CD4-positive, alpha-beta memory T cell (primary cell): ENCODE measurements at places on chromosomes 1 and 21. TPM values are rescaled to one million over a fixed set of nuclear protein-coding genes. Genes with fewer than 3 reads are reported as not detected.
A peak's percentile ranks its signal among the peaks of the same experiment; 100 is the strongest.

The PGBD5 gene
- not detected for polyA plus RNA-seq

The ELAPOR1 gene
- 15.0 TPM for polyA plus RNA-seq

The RNF186 gene
- not detected for polyA plus RNA-seq

The CYP4X1 gene
- not detected for polyA plus RNA-seq

The GUCA2A gene
- not detected for polyA plus RNA-seq

The RYR2 gene
- not detected for polyA plus RNA-seq

The ILDR2 gene
- polyA plus RNA-seq = not detected

The PGLYRP3 gene
- not detected for polyA plus RNA-seq

The GSTM2 gene
- 11.8 TPM for polyA plus RNA-seq

The MARK1 gene
- not detected for polyA plus RNA-seq

The MAEL gene
- polyA plus RNA-seq = not detected

The SPATA1 gene
- polyA plus RNA-seq = not detected

GRCh38 chr1:94532077-94532476, 9.5 kb downstream of the F3 start:
- DNase-seq = no peak

- DNase-seq = no peak
These were observed 52.8 kb downstream of the CAPN2 start for GRCh38 chr1:223765036-223765718.

GRCh38 chr1:244804841-244805240, 30.6 kb upstream of the COX20 start:
- no peak for DNase-seq

DNA sequence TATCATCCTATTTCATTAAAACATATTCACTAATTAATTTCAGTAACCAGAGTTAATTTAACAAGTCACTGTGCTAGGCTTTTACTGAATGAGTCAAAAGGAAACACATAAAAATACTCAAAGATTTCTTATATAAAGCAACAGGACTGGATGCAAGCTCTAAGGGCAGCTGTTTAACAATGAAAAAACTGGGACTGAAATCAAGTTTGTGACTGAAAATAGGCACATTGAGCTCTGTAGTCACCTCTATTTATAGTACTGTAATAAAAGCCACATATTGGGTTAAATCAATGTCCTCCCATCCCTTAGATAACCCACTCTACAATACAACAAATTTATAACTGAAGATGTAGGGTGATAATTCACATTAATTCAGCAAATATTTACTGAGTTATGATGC, 52.4 kb downstream of the SMYD3 start:
- DNase-seq = no peak

DNA sequence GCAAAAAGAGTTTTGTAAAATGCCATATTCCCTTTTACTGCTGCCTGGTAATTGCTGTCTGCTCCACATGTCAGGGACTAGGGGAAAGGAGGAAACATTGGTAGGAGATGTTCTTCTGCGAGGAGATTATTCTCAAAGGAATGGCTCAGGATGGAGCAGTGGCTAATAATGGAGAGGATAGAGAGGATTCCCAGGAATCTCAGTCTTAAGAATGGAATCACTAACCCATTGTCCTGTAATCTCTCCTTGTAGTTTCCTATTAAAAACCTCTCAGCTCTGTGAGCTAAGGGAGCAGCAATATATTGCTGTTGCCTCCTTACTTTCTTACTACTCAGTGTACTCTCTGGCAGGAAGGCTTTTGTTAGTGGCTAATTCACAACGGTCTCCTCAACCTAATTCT, 175.4 kb downstream of the HS2ST1 start:
- DNase-seq = no peak

DNA sequence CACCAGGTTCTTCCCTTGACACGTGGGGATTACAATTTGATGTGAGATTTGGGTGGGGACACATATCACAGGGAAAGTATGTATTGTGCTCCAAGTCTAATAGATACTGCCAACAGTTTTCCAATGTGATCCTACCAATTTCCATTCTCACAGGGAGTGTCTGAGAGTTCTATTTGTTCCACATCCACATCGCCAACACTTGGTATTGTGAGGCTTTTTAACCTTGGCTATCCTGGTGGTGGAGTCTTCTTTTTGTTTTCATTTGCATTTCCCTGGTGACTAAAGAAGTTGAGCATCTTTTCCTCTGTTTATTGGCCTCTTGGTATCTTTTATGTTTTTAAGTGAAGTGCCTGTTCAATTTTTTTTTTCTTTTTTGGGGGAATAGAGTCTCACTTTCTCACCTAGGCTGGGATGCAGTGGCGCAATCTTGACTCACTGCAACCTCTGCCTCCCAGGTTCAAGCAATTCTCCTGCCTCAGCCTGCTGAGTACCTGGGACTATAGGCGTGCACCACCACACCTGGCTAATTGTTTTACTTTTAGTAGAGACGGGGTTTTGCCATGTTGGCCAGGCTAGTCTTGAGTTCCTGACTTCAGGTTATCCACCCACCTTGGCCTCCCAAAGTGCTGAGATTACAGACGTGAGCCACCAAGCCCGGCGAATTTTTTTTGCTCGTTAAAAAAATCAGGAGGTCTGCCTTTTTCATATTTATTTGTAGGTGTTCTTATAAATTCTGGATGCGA, 15.9 kb upstream of the PADI1 start:
- DNase-seq = no peak

DNA sequence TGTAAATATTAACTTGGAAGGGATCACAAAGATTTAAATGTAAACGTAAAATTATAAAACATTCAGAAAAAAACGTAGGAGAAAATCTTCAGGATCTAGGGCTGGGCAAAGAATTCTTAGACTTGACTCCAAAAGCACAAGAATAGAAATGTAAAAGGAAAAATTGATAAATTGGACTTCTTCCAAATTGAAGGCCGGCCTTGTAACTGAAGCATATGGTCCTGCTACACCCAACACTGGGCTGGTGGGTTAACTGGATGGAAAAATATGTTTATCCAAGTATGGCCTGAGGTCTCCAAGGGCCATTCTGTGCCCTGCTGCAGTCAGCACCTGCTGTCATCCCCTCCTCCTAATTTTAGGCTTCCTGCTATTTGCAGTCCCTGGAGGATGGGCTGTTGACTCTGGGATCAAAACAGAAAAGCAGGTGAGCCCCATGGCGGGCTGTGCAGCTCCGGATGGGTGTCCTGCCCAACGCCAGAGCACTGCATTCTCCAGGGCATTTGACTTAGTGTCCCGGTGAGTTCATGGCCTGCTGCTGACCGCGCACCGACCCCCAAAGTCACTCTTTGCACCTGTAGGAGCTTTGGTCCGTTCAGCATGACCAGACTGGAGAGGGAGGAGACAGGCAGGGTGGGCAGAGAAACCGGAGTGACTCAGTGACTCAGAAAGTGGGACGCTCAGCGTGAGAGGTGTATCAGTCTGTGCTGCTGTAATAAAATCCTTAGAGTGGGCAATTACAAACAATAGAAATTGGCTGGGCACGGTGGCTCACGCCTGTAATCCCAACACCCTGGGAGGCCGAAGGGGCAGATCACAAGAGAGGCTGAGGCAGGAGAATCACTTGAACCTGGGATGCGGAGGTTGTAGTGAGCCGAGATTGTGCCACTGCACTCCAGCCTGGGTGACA, 6.1 kb upstream of the AIRE start:
- no peak for DNase-seq

DNA sequence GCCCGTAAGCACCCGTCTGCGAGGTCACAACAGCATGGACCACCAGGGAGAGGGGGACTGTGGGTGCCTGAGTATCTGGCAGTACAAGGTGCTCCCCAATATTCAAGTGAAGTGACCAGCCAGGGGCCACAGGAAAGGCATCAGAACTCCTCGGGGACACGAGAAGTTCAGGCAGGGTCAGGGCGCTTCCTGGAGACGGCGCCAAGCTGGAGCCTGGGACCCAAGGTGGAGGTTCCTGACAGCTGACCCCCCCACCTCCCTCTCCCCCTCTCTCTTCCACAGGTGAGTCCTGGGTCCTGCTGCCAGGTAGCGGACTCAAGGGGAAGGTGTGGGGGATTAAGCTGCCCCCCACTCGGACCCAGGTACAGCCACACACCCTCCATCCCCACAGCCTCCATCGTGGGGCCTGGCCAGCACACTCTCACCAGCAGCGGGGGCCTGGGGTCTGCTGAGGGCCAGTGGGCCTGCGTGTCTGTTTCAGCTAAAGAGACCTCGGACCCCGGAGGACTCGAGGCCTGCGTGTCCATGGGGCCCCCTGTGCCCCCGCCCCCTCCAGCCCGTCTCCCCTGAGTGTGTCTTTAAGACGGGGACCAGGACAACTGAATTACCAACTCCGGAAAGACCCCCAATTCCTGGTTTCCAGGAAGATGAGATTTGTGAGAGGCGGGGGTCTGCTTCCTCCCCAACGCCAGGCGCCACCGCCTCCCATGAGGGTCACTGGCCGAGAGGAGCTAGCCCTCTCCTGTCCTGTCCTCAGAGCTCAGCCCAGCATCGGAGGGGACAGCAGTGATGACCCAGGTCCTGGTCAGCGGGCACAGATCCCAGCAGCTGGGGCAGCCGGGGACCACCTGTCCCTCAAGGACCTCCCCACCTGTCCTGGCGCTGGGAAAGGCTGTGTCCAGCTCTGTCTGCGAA, 6.2 kb downstream of the TNFRSF18 start:
- DNase-seq = no peak

DNA sequence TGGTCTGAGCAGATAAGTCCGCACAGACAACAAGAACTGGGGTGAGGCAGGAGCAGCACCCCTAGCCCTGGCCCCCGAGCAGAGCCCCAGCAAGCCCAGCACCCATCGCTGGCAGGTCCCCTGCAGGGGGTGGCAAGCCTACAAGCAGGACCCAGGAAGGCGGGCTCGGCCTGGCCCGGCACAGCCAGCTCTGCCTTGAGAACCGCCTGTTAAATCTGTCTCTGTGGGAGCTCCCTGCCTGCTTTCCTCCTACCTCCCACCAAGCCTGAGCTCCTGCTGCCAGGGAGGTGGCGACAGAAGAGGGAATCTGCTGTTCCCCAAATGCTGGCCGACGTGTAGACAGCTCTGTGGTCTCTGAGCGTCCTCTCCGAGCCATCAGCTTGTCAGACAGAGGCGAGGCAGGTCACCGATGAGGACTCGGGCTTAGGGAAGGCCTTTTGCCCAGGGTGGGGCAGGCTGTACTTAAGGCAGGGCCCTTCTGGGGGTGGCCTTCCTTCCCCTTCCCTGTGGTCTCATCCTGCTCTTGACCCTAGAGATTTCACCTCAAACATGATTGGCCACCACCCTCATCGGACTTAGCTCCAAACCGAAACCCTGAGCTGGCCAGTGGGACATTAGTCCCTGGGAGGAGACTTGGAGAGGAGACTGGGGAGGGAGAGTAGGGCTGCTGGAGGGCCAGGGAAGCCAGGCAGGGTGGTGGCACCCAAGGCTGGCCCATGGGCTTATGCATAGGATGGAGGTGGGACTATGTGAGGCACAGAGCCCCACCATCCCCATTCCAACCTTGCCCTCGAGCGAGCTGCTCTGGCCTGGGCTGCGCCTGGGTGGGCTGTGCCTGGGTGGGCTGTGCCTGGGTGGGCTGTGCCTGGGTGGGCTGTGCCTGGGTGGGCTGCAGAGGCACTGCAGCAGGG, 7.7 kb downstream of the SELENON start:
- DNase-seq = no peak

DNA sequence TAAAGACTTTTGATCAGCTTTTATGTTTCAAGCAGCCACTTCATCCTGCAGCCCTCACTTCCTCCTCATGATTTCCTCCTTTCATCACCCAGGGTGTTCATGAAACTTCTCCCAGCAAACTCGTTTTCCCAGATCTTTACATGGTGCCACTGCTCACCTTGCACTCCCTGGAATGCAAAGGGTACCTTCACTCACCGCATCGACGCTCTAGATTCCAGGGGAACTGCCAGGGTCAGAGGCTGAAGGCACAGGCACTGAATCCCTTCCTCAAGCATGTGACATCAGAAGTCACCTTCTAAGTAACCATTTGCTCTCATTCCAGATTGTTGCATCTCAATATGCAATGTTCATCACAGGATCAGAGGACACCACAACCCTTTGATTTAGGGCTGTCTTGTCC, 82.8 kb downstream of the PRKAB2 start:
- no peak for DNase-seq

DNA sequence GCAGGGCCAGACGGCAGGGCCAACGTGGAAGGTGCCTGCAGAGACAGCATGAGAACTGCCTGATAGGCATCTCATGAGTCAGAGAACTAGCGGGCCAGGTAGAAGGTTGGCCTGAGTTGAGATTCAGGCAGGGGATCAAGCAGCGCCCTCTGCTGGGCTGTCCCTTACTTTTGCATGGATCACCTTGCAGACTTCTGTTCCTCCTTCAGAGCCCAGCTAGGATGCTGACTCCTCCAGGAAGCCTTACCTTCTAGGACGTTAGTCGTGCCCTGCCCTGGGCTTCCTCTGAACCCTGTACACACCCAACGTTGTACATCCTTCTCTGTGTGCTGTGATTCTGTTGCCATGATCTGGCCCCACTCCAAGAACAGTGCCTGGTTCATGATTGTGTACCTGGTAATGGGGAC, 231.3 kb upstream of the VAMP3 start:
- DNase-seq = no peak

DNA sequence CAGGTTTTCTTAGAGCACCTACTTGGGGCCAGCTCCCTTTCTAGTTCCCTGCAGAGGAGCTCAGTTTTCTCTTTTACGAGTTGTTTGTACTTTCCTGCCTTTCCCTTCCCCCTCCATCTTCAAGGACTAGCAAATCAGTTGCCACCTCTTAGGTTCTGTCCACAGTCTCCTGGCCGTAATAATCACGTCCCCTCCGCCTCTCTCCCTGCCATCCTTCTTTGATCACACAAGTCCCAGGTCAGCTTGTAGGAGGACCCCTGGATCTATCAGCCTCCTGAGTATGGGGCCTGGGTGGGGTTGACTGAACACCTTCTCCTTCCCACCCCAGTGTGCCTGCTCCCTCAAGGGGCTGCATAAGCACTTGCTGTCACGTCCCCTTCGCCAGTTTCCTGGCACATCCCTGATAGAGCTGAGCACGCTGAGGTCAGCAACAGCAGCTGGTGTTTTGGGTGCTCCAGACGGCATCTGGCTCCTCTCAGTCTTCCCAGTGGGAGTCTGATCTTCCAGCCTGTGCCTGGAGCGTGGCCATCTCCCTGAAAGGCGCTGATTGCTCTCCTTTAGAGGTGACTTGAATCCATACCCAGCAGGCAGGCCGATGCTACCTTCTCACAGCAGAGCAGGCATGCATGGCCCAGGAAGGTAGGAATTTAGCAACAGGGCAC, 216.1 kb upstream of the TMEM51 start:
- DNase-seq = no peak

GRCh38 chr1:227773558-227773957, 38.3 kb downstream of the SNAP47 start:
- no peak for DNase-seq

- DNase-seq = peak; percentile 75
These were observed 31.2 kb downstream of the DNTTIP2 start for GRCh38 chr1:93847811-93848288.
